ENCODE measurements at places on chromosomes 16 and 17.

DNA sequence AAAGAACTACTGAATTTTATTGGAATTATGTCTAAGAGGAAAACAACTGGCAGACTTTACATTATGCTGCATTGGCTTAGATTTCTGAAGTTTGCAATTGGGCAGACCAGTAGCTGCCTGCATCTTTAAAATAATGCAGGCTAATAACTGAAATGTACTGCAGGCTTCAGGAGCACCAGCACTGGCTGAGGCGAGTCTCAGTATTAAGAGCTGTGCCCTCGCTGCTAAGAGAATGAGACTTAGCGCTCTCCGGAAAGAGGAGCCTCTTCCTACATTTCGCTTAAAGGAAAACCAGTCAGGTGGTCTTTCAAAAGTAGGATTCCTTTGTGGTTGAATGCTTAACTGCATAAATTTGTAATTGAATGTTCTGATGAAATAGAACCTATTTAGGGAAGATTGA lies 885 bp downstream of the CNTNAP4 start:
- no peak for DNase-seq

DNA sequence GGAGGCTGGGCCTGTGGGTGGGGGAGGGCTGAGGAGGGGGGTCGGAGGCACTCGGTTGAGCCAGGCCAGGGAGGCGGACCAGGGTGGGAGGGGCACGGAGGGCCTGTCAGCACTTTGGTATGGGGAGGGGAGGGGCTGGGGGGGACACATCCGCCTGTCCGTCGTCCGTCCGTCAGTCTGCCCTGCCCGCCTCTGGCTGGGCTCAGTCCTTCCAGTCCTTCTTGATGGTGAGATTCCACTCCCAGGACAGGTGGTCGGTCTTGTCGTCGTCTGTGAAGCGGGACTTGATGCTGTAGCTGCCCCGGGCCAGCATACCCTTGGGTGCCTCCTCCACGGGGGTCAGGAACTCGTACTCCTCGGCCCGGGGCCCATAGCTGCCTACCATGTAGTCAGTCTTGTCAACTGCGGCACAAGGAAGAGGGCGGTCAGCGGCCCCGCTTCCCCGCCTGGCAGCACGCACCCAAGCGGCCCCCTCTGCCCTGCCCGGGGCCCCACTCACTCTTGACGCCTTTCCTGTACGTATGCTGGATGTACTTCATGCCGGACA lies 2.4 kb downstream of the ARHGDIA start:
- DNase-seq = no peak

GRCh38 chr17:47751471-47751870 lies 18.4 kb downstream of the TBX21 start:
- DNase-seq = no peak

- no peak for DNase-seq
Observed at GRCh38 chr16:86362155-86362849, 148.0 kb upstream of the FOXF1 start.
